T-helper 9 cell (primary cell): ENCODE measurements at places on chromosomes 6 and 20.
A peak's percentile ranks its signal among the peaks of the same experiment; 100 is the strongest.

DNA sequence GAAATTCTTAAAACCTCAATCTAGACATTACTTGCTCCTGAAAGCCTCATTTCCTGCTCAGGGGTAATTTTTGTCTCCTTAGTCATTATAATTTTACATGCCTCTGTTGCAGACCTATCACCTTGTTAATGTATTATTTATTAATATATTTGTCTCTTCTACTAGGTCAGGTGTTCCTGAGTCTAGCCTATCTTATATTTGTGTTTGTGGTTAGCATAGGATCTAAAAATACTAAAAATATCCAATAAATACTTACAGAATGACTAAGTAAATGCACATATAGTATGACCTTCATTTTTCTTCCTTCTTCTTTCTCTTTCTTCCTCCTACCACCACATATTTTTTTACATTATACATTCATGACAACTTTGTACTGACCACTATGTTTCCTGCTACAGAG, 268.9 kb upstream of the HS3ST5 start:
- no peak for DNase-seq

- DNase-seq = no peak
Observed at GRCh38 chr6:85920782-85921181, 278.1 kb upstream of the SYNCRIP start.

- no peak for DNase-seq
Observed at GRCh38 chr6:46921731-46922130, at the start of gene ADGRF5. Gene ADGRF5, minus strand, starts transcription at chr6:46921938. Its CDS starts 15,176 bp downstream, at chr6:46906762.

DNA sequence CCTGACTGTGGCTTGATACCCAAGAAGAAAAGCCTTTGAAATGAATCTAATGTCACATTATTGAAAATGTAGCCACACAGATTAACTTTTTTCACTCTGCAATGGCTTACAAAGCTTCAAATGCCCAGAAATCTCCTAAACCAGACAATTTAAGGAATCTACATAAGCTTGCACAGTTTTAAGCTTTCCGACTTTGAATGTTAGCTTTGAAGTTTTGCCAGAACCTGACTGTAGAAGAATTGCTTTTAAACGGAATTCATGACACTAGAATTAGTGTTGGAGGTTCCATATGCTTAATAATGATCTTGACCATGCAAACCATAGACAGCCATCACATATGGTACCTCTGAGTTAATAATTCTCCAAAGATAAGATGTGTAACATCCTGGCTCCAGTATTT, 798.5 kb upstream of the EPHA7 start:
- no peak for DNase-seq

DNA sequence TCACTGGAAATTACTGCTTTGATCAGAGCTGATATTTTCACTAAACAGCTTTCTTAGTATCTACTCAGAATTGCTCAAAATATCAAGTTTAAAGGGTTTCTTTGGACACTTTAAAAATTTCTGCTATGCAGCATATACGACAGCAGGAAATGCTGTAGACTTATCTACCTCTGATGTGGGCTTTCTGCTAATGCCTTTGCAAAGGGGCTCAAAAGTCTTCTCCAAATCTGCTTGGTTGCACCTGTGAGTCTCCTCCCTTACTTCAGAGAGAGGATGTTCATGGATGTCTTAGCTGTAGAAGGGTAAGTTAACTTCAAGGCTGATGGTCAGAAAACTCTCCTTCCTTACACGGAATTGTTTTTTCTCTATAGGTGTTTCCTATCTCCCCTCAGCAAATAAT, 19.9 kb upstream of the NUS1 start:
- DNase-seq = no peak

- DNase-seq = peak; percentile 6
Observed at GRCh38 chr20:22691369-22692118, 107.2 kb upstream of the FOXA2 start.

- DNase-seq = no peak
Observed at GRCh38 chr6:6587696-6588063, 840 bp upstream of the LY86 start.

- no peak for DNase-seq
Observed at GRCh38 chr6:106114492-106114891, 28.4 kb downstream of the PRDM1 start.
